ENCODE measurements at places on chromosomes 6 and 20.

- DNase-seq, result no peak
Observed at GRCh38 chr6:110449541-110449895, 26.9 kb downstream of the SLC22A16 start.

- DNase-seq, result no peak
Observed at GRCh38 chr20:25158043-25158442, 37.5 kb upstream of the ENTPD6 start.

GRCh38 chr6:31378062-31378720 is 21.2 kb upstream of the HLA-B start:
- no peak for DNase-seq

DNA sequence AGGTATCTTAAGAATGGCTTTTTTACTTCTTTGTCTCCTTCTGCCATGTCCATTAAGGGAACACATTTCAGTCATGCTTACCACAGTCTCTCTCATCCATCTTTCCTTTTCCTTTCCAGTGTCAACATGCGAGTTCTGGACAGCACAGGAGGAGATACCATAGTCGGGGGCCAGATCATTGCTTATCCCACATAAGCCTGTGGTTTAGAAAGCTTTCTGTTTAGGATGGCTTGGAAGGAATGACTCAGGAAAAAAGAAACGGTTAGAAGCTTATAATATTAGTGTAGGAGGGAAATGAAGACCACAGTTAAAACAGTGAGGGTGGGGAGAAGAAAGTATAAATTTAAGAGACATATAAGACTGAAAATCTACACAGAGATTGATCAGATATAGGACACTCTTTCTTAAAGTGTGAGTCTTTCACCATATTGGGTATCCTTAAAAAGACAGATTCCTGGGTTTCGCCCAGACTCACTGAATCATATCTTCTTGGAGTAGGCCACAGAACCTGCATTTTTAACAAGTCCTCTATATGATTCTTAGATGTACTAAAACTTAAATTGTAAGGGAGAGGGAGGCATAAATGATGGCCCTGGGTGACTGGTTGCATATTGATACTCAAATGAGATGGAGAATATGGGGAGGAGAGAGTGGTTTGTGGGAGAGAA is 36.1 kb downstream of the DSE start:
- no peak for DNase-seq

- no peak for DNase-seq
Observed at GRCh38 chr6:150721418-150722266, 122.0 kb downstream of the PLEKHG1 start.
